ENCODE measurements at places on chromosomes 13 and 19.
A peak's percentile ranks its signal among the peaks of the same experiment; 100 is the strongest.

- DNase-seq, result no peak
These were observed 308.5 kb upstream of the TMTC4 start for GRCh38 chr13:100983111-100983510.

DNA sequence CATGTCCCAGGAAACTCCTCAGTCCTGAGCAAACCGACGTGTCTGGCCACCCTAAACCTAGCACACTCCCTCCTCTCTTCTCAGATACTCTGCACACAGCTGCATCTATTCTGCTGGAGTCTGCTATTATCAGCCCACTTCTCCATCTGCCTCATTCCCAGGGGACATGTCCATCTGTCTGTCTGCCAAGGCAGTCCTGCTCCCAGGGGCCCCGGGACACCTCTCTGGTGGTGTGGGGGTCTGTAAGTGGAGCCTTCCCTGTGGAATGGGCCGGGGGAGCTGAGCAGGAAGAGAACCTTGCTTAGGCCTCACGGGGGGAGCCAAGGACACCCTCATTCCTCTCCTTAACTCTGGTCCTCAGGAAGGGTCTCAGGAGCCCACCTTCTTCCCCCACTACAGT is 72.7 kb downstream of the ERICH6B start:
- DNase-seq, result no peak

DNA sequence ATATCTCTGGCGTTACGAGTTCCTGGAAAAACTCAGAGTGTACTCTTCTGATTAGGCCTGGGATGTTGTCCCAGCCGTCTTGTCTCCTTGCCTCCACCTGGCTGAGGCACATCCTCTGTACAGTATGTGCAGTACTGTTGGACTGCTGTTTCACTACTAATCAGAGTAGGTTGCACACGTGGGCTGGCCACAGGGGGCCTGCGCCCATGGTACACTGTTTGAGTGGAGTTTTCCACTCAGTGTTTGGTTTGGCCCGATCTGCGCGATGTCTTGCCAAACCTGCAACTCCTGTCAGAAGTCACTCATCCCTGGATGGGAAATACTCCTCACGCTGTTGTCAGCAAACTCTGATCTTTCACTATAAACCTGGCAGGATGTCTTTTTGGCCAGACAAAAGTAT is 189.6 kb upstream of the CSNK1A1L start:
- no peak for DNase-seq

DNA sequence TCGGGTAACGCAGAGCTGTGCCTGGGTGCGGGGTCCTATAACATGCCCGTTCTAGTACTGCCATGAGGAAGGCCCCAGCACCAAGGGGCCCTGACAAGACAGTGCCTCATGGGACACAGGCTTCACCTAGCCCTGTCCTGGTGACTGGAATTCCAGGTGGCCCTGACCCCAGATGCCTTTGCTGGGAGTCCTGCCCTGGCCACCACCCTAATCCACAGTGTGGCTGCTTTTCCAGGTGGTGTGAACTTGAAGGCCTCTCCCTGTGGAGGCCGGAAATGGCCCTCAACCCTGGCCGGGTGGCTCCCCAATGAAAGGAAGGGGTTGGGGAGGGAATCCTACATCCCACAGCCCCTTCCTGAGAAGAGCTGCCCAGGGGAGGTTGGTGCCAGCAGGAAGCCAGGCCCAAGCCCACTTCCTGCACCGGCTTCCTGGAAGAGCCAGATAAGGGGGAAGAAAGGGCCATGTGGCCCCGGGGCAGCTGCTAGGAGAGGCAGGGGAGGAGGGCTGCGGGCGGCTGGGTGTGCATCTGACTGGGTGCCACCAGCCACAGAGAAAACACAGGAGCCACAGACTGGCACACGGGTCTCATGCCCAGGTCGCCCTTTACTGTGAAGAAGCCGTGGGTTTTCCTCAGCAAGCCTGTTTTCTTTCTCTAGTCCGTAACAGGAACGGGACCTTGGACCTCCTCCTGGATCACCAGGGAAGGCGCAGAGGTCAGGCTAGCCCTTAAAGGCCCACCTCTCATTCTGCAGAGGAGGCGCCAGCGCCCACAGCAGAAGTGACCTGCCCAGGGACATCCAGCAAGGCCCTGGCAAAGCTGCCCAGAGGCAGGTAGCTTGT is 4.7 kb downstream of the LSM4 start:
- no peak for DNase-seq

DNA sequence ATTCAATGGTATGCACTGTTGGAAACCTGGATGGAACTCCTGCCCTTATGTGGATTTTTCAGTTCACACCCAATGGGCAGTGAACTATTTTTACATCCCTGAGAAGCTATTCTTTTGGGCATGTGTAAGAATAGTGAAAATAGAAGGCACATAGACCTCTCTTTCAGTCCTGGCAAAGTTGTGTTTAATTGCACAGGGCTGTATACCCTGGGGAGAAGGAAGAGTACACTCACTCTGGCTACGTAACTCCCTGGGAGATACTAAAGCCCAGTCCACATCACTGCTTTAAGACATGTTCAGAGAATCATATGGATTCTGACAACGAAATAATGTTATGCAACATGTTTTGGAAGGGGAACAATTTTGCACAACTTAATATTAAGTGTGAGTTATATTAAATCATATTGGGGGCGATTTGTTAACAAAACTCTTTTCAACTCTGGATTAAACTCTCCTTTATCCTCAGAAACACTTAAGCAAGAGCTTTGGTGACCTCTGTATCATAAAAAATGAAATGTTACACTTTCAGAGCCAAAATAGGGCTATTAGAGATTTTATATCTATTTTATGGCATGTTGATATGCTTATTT is 166.1 kb downstream of the DCT start:
- no peak for DNase-seq

DNA sequence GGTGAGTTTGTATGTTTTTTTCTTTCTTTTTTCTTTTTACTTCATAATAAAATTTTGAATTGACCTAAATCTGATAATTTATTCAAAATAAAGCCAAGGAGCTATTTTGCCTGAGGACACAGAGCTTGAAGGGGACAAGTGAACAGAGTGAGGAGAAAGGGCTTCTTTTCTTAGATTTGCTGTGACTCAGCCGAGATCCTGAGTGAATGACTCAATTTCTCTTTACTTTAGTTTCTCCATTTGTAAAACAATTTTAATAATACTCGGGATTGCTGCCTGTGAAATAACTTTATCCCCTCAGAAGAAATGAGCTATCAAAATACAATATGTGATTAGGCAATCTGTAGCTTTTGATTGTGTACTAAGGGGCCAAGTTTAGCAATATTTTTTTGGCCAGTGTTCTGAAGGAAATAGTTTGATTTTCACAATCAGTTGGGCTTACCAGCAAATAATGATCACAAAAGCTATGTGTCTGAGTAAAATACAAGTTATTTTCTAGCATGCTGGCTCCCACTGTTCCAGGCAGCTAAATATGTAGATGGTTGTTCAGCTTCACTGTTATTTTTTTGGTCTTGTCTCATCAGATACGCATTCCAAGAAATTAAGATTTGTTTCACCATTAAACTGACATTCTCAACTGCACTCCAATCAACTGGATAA is 437.5 kb downstream of the FGF9 start:
- no peak for DNase-seq

GRCh38 chr19:16315825-16316505 is 8.7 kb upstream of the KLF2 start:
- no peak for DNase-seq

GRCh38 chr13:90974249-90974975 is 373.1 kb upstream of the MIR17HG start:
- peak; percentile 35 for DNase-seq

DNA sequence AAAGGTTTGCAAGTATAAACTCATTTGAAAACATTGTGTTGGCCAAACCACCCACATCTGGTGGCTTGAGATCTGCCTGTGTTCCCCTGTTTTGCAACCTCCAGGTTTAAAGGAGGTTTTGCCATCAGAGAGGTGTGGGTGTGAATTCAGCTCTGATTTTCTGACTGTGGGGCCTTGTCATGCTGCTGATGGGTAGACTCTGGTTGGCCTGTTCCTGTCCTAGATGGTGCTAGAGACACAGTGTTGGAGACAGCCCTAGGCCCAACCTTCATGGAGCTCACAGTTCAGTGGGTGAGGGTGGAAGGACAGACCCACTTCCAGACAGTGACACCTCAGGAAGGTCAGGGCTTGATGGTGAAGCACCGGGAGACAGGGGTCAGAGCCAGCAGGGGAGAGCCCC is 7.5 kb downstream of the RAB4B start:
- no peak for DNase-seq

DNA sequence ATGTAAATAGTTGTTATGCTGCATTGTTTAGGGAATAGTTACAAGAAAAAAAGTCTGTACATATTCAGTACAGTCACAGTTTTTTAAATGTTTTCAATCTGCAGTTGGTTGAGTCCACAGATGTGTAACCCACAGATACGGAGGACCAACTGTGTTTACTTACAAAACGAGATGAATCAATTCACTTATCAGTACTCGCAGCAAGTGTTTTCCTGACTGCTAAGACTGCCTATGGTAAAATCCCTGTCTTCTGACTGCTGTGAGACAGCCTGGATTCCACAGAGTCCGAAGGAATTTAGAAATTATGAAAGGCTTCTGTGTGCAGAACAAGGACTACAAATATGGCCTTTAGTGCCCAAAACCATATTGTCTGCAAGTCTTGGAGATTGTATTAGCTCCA is 45.7 kb upstream of the C1QTNF9 start:
- no peak for DNase-seq

DNA sequence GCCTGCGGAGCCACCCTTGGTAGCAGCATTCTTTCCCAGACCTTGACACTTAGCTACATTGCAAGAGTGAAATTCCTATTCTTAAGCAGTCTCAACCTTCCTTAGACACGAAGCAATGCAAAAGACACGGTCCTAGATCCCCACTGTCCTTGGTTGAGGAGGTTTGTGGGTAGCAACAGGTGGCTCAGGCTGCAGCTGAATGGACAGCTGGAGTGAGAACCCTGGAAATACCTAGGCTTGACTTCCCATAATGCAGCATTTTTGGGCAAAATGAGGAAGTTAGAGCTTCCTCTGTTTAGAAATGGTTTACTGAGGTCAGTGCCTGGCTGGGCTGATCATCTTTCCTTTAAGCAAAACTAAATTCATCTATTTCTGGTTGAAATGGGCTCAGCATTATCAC is 296.6 kb downstream of the RFC3 start:
- no peak for DNase-seq

- DNase-seq, result no peak
These were observed 30.3 kb downstream of the ATP7B start for GRCh38 chr13:51980908-51981307.

- DNase-seq, result no peak
These were observed 7.3 kb downstream of the TNNT1 start for GRCh38 chr19:55141696-55142095.

- DNase-seq, result no peak
These were observed 404 bp downstream of the C19orf44 start for GRCh38 chr19:16496613-16496983.

GRCh38 chr19:40005691-40006272 is 8.9 kb downstream of the ZNF546 start:
- DNase-seq, result no peak

Measured in iPS-NIHi11 (cell line).